NCI-H1417 treated with DMSO at 0.1 percent for 48 hours (cell line): ENCODE measurements at places on chromosomes 13 and 19.
A peak's percentile ranks its signal among the peaks of the same experiment; 100 is the strongest.

- DNase-seq: no peak
Measured at GRCh38 chr19:23285948-23286347, 35.8 kb upstream of the ZNF724 start.

DNA sequence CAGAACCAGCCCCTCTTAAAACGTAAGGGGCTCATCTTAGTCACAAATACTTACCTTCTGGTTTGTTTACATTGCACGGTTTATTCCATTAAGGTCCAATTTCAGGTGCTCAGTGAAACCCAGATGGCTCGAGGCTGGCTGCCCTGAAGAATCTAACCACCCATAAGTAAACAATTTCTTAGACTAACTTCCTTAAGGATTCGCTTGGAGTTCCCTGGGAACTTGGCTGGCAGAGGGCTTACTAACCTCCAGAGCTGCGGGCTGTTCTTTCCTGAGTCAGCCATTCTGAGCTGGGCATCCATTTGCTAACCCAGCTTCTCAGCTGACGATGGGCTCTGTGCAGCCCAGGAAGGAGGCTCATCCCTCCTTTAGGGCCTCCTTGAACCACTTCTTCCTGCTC is 262.1 kb downstream of the FGF9 start:
- DNase-seq: no peak

GRCh38 chr19:1057176-1057855 is 9.7 kb upstream of the ARHGAP45 start:
- DNase-seq: peak; percentile 30

DNA sequence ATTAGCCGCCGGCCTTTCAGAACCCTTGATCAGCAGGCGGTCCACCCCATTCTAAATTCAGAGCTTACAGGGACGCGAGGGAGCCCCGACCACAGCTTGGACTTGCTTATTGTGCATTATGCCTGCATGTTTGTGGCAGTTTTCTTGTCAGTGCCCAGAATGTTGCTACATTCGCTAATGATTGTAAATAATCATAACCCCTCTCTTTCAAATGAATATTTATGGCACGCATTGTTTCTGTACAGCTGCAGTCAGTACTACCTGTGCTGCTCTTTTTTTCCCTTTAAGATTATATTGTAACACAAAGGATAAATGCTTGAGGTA is 321 bp upstream of the VPS36 start:
- no peak for DNase-seq

GRCh38 chr19:55179606-55180484 is at the start of gene SYT5:
Gene SYT5, minus strand, starts transcription at chr19:55180289. Its CDS starts 1,248 bp downstream, at chr19:55179041.
- no peak for DNase-seq

DNA sequence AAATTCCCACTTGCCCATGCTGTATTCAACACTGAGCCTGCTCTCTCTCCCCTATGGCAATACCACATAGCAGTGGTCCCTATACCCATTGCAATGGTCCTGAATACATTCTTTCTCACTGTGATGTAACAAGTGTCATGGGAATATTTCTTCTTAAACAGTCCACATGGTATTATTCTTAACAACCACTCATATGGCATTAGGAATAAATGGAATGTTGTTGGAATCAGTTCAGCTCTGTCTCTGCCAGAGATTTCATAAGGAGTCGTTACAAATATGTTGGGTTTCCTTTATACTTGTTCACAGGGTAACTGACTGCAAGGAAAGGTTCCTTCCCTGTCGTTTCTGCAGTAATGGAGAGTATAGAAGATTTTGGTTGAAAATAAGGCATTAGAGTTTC is 128.3 kb upstream of the SPATA13 start:
- DNase-seq: no peak

- no peak for DNase-seq
Measured at GRCh38 chr13:33524086-33524485, 238.5 kb upstream of the STARD13 start.

DNA sequence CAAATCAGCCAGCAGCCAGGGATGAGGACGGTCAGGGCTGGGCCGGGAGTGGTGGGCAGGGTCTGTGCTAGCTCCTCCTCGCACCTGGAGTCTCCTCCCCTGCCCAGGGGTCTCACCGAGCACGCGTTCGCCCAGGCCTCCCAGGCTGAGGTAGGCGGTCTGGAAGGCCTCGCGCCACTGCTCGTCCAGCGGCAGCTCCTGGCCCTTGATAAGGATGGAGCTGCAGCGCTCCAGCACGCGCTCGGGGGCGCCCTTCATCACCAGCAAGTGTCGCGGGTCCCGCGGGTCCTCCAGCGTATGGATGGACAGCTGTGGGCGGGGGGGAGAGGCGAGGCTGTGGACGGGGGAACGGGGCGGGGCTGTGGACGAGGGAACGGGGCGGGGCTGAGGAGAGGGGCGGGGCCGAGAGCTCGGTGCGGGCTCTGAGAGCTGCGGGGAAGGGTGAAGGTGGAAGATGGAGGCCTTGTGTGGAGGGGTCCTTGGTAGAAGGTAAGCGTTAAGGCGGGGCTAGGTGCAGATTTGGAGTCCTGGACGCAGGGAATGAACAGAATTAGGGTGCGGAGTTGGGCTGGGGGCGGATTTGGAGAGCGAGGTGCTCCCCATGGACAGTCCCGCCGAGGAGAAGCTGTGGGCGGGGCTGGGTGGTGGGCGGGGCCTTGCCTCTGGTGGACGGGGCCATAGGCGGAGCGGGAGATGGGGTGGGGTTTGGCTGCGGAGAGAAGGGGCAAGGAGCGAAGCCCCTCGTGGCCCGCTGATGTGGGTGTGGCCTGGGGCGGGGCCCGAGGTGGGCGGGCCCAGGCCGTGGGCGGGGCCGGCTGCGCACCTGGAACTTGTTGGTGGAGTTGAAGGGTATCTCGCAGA is 5.7 kb downstream of the ATP4A start:
- no peak for DNase-seq

DNA sequence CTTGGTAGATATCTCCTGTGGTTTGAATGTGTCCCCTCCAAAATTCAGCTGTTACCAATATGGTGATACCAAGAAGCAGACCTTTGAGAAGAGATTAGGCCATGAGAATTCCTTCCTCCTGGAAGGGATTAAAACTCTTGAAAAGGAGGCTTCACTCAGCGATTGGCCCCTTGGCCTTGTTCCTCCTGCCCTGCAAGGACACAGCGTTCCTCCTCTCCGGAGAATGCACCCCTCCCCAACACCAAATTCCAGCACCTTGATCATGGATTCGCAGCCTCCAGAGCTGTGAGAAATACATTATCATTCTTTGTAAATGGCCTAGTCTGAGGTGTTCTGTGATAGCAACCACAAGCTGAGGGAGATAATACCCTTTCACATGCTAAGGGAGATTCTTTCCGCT is 34.5 kb upstream of the ARHGEF7 start:
- no peak for DNase-seq

- DNase-seq: no peak
Measured at GRCh38 chr19:50705422-50706019, 14.1 kb downstream of the SHANK1 start.

DNA sequence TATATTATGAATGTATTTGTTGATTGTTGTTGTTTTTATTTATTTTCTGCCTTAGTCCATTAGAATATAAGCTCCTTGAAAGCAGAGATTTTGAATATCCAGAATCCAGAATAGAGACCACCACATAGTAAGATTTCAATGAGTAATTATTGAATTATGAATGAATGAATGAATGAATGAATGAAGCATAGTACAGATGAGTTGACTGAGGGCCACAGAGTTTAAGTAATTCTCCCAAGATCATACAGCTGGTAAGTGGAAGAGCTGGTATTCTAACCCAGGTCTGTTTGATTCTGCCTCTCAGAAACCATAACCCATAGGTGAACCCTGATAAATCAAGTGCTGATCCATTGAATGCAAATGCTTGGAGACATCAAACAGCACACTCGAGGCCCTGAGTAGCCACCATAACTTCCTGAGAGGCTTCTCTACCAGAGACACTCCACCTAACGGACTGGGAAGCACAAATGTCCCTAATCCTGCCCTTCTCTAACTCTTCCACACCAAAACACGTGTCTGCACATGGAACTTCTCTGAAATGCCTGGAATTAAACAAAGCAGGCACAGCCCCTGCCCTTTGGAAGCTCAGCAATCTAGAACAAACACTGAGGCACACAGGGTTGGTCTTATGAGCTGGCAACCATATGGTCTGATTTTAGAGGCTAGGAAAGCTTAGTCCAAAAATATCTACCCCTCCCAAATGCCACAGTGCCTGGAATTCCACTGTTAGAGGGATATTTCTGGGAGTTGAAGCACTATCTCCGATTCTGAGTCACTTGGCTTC is 190.1 kb downstream of the FOXO1 start:
- DNase-seq: no peak

DNA sequence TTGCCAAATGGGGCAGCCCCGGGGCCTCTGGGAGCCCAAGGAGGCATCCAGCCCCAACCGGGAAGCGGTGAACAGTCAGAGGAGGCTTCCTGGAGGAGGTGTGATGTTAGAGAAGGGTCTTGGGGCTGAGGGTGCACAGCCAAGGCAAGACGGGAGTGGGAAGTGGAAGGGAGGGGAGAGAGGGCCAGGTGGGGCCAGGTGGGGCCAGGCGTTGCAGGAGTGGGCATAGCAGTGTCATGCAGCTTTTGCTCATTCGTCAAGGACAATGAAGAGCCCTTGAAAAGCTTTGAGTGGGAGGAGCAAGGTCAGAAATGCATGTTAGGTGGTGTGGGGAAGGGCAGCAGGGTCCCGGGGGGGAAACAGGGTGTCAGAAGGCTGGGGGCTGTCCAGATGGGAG is 1.8 kb downstream of the FBN3 start:
- DNase-seq: no peak

- peak; percentile 8 for DNase-seq
Measured at GRCh38 chr19:45215391-45216191, 29.6 kb downstream of the EXOC3L2 start.

DNA sequence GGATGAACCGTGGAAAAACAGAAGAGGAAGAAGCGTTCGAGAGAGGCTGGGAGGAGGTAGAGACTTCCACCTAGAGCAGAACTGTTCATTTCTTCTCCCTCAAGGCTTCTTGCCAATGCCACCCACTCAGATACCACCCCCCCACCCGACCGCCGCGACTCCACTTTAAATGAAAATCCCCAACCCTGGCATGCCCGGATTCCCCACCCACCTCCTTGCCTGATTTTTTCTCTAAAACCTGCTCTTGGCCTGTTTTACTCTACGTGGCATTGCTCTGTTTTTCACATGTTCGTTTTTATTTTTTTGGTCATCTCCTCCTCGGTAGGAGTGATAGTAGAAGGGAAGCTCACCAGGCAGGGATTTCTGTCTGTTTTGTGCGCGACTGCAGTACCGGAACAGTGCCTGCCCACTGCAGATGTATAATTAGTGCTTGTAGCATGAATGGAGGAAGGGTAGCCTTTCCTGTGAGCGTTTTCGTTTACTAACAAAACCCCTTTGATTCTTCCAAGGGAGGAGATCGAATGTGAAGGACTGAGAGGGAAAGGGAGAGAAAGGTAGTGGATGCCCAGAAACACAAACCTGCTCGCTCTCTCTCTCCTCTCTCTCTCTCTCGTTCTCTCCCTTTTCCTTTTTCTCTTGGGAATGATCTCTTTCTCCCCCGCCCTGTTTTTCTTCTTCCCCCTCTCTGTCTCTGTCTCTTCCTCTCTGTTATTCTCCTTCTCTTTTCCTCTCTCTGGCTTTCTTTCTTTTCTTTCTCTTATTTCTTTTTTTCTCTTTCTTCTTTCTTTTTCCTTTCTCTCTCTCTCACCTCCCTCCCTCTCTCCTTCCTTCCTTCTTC is 2.2 kb downstream of the CD70 start:
- no peak for DNase-seq

DNA sequence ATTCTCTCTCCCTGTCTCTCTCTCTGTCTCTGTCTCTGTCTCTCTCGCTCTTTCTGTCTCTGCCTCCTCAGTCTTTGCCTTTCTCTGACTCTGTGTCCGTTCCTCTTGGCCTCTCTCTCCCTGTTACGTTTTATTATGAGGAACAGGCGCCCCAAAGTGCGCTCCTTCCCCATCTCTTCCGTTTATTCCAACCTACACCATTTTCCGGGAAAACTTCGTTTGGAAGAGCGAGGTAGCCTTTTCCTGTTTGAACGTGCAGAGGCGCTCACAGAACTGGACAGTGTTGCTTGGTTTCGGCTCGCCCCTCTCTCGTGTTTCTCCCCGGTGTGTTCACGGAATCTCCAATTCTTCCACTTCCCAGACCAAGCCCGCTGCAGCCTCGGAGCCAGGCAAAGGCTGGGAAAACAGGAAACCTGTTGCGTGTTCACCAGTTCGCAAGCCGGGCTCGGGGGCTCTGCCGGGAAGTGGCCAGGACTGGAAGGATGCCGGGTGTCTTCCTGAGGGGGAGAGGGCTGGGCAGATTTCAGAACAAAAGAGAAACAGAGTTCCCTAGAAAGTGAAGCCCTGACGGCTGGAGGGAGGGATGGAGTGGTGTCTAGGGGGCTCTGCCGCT is 605 bp downstream of the TMEM255B start:
- DNase-seq: peak; percentile 31
